Right renal cortex interstitium (tissue), 3 donors: ENCODE measurements at places on chromosomes 1 and 21. TPM values are rescaled to one million over a fixed set of nuclear protein-coding genes. Genes with fewer than 3 reads are reported as not detected.

DNA sequence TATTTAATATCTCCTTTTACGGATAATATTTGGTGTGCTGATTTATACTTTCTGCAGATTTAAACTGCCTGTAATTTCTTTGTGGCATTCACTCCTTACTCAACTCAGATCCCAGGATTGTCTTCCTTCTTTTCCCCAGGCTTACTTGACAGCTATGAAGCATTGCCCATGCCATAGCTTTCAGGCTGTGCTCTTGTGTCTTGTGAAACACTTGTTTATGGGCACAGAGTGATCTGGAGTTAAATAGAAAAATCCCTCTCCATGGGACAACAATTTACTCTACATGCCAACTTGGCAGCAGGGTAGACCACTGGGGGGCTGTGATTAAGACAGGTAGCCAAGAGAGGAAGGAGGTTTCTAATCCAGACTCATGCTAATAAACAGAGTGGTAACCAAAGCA lies 57.4 kb downstream of the PPP1R12B start:
- no peak for DNase-seq

DNA sequence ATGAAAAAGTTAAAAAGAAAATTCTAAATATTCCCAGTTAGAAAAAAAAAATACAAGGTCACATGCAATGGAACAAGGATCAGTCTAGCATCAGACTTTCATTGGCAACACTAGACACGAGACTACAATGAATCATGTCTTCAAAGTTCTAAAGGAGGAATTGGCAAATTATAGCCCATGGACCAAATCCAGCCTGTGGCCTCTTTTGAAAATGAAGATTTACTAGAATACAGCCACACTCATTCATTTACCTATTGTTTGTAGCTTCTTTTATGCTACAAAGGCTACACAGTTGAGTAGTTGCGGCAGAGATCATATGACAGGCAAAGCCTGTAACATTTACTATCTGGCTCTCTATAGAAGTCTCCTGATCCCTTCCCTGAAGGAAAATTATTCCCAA lies 71.4 kb downstream of the MRPL39 start:
- no peak for DNase-seq

DNA sequence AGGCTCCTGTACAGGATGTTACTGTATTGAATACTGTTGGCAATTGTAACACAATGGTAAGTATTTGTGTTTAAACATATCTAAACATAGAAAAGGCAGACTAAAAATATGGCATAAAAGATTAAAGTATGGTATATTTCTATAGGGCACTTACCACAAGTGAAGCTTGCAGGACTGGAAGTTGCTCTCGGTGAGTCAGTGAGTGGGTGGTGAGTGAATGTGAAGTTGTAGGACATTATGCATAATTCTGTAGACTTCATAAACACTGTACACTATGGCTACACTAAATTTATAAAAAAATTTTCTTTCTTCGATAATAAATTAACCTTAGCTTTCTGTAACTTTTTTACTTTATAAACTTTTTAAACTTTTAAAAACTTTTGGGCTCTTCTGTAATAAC lies 13.7 kb upstream of the TRIM62 start:
- no peak for DNase-seq

- DNase-seq: no peak
Observed at GRCh38 chr21:33747420-33747819, 105.1 kb downstream of the ITSN1 start.

- no peak for DNase-seq
Observed at GRCh38 chr1:204142032-204142974, 9.5 kb downstream of the ETNK2 start.

GRCh38 chr21:33949516-33950430 lies 34.2 kb upstream of the ATP5PO start:
- no peak for DNase-seq

DNA sequence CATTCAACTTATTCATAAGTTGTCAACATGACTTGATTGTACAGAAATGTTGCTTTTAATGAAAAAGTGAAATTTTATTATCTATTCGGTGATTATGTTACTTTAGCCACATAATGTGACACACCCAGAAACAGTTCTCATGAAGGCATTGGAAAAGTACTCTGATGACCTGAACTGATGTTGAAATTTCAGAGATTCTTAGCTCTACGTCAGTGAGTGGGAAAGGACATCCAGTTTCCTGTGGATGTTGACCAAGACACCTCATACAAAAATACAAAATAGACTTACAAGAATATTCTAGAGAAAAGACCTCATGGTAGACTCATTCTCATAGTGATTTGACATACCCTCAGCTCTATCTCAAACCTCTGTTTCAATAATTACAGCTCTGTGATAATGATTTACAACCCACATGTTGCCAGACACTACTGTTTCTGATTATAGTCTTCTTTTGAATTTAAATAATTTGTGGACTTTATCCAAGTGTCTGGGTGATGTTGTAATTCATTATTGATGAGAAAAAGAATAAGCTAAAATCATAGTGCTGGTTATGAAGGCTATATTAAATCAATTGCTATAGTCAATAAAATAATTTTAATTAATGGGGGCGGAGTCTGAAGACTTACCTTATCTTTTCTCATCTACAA lies 37.3 kb downstream of the KCNK2 start:
- no peak for DNase-seq

DNA sequence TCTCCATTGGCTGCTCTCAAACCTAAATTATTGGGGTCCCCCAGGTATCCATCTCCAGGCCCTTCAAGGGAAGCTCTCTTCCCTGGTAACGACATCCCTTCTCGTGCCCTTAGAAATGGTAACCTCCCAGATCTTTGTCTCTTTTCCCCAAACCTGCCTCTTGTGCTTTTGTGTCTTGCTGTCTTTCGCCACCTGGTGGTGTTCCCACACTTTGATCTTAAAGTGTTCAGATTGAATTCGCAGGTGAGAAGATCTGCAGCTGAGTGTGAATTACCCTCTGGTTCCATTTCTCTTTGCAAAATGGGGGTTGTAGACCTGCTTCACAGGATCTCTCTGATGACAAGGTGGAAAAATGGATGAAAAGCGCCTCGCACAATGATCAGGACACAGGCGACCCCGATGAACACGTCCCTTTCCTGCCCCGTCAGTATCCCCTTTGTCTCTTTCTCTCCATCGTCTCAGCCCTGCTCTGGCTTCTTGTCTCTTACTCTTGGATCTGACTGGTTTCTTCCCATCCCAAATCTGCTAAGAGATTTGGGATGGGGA lies 53.1 kb downstream of the DOP1B start:
- DNase-seq: no peak

- DNase-seq: no peak
Observed at GRCh38 chr21:36194024-36194423, 37.4 kb downstream of the DOP1B start.

GRCh38 chr21:39218082-39218409 lies 34.8 kb upstream of the PSMG1 start:
- DNase-seq: no peak

- no peak for DNase-seq
Observed at GRCh38 chr21:45029298-45029947, 45.0 kb upstream of the ADARB1 start.

- no peak for DNase-seq
Observed at GRCh38 chr1:91895832-91896556, 10.0 kb upstream of the TGFBR3 start.

DNA sequence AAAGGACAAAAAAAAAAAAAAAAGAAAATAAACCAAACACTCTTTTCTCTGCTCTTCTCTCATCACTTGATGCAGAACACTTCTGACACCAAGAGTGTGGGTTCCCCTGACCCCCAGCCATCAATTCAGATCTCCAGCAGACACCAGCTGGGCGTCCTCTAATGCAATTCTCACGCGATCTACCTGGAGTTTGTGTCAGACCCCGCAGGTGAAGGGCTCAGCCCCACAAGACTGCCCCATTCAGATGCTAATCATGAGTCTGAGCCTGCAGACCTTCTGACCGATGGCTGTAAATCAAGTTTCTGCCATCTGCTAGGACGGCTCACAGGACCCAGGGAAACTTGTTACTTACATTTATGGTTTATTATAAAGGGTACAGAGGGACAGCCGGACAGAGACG lies 133.6 kb upstream of the C1orf174 start:
- DNase-seq: no peak

- no peak for DNase-seq
Observed at GRCh38 chr1:111903871-111904449, 85.5 kb downstream of the KCND3 start.

DNA sequence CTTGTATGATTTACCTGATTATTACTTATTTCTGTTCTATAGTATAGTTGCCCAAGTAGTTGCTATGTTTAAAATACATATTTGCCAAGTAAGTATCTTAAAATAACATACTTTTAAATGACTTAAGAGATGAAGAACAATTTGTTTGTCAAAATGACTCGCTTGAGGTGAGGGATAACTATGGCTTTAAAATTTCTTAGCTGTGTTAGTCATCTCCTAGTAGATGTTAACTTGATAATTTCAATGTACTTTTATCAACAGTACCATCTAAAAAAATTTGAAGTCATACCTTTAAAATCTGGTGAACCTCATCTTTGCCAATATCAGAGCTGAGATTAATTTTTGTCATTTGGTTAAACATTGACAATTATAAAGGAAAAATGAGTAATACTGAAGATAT lies 37.7 kb downstream of the ODR4 start:
- no peak for DNase-seq

Gene CD5L
- not detected for polyA plus RNA-seq

Gene PFKL
- polyA plus RNA-seq: 96.8 TPM

Gene ESPN
- 14.4 TPM for polyA plus RNA-seq

Gene ATP1A4
- polyA plus RNA-seq: not detected

Gene TP73
- 0.45 TPM for polyA plus RNA-seq

Gene CFAP107
- polyA plus RNA-seq: 0.82 TPM
